ELF-1 (cell line): ENCODE measurements at places on chromosomes 2 and 18.

DNA sequence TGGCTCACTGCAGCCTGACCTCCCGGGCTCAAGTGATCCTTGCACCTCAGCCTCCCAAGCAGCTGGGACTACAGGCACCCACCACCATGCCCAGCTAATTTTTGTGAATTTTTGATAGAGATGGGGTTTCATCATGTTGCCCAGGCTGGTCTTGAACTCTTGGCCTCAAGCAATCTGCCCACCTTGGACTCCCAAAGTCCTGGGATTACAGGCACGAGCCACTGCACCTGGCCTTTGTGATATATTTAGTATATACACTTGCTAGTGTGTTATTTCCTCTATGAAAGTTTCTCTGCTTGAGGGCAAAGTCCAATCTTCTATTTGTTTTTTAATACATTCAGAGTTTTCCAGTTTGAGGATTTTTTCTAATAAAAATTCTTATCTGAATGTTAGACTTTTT, 119.3 kb downstream of the GALNT3 start:
- DNase-seq, result no peak

GRCh38 chr2:39938035-39938835, 159.2 kb upstream of the THUMPD2 start:
- no peak for DNase-seq

GRCh38 chr18:13280070-13280795, 61.7 kb downstream of the LDLRAD4 start:
- DNase-seq, result peak; percentile 60

- no peak for DNase-seq
Observed at GRCh38 chr2:109677835-109678580, 63.8 kb downstream of the SOWAHC start.

DNA sequence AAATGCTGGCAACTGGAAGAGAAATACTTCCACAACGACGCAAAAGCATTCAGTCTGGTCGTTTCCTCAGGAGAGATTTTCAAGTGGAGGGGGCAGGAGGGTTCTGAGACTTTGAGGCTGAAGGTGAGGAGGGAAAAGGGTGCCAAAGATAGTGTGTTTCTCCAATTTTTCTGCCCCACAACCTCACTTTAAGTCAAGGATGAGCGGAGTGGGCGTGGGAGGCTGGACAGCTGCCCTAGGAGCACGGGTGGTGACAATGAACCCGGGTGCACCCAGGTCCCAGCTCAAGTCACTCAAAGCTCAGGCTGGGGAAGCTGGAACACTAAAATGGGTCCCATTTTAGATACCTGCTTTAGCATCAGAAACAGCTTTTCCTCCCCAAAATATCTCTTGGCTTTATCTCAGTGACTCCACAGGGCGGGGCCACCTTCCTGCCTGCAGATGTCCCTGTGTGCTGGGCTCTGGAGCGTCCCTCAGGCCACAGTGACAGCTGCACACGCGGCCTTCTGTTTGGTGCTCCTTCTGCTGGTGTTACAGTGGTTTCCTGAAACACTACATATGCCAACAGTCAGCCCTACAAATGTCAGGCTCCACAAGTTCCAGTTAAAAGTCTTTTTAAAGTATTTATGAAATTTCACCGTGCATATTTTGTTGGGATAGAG, 1.4 kb upstream of the MBP start:
- peak; percentile 40 for DNase-seq

DNA sequence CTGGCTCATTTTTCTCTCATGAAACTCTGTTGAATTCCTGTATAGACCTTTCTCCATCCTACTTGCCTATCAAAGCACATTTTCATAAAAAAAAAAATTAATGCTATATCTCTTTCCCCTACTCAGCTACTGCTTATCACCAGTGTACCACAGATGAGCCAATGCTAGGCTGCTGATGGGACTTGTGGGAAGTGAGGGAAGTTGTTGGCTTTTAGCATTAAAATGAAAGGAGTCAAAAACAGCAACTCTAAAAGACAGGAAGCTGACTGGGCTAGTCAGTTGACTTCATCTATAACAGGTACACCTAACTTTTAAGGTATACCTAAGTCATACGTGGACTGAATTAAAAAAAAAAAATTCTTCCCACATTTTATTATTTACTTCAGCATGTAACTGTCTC, 102.1 kb downstream of the FAM117B start:
- no peak for DNase-seq

DNA sequence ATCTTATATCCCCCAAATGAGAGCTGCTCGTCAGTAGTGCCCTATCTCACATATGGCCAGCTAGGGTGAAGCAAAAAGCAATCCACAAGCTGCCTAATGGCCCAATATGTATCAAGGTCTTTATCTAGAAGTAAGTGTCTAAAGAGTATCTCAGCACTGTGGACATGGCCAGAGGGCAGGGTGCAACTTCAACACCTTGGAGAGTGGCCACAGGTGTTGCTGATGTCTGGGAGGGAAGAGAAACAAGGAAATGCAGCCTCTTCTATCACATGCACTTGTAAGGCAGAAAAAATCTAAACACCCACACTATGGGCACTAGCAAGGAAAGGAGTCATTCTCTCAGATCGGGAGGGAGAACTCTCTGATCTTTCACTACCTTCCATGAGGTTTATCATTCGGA, 23.7 kb upstream of the MRPL19 start:
- DNase-seq, result no peak

DNA sequence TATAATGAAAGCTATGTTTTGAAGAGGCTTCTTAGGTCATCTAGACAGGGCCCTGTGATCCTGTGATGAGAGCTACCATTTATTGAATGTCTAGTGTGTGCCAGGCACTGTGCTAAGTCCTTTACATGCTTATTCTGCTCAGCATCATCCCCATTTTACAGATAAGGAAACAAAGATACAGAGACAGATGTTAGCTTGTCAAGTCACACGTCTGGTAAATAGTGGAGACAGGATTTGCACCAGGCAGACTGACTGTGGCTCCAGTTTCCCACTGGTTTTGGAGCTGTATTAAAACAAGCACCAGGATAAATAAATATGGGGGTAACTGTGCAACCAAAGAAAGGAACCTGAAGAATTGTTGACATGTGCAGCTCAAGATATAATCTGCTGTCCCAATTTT, 19.2 kb upstream of the EML6 start:
- DNase-seq, result no peak

DNA sequence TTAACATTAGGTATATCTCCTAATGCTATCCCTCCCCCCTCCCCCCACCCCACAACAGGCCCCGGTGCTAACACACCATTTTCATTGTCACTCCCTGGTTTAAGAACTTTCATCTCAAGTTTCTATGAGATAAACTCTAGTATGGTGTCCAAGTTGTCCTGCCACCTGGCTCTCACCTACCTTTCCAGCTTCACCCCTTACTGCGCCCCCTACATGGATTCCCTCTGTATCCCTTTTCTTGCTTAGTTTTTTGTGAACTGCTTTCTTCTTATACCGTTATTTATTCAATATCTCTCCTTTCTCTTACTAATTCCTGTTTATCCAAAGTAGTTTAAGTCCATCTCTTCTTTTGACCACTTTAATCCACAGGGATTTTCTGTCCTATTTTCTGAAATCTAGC, 15.2 kb downstream of the EML4 start:
- no peak for DNase-seq

DNA sequence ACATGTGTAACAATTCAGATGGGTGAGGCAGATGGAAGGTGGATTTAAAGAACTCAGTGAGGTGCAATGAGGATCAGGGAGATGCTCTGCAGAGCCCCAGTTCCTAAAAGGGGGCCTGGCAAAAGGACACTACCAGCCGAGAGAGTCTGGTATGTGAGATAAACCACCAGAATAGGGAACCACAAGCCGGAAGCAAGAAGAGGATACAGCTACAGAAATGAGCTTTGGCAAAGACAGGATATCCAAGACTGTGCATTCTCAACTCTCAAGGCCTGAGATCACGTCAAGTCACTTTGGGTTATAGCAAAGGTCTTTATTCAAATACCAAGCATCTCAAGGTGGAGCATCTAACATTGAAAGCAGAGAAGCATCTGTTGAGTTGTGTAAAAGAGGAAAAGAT, 293.5 kb downstream of the ARHGAP15 start:
- DNase-seq, result no peak

DNA sequence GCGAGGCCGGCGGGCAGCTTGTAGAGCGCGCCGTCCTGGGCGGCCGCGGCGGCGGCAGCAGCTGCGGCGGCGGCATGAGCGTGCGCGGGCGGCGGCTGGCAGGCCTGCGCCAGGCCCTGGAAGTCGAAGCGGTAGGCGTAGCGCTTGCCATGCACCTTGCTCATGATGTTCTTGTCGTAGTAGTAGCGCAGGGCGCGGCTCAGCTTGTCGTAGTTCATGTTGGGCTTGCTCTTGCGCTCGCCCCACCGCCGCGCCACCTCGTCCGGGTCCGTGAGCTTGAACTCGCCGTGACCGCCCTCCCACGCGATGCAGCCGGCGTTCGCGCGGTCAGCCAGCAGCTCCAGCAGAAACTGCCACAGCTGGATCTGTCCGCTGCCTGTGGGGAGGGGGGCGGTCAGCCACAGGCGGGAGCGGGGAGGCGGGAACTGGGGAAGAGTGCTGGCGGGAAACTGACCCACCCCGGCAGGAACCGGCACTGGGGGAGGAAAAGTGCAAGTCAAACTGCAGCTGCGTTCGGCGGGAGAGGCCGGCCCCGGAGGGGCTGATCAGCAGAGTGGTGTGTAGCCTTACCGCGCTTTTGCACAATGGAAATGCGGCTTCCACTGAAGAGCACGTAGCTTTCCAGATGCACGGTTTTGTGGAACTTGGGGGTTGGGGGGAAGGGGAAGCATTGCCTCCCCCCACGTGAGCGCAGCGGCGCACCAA, 3.0 kb downstream of the FEV start:
- peak; percentile 38 for DNase-seq
